ENCODE measurements at places on chromosomes 4 and X.

- DNase-seq: no peak
Observed at GRCh38 chr4:126719852-126720251, 912.9 kb upstream of the INTU start.

DNA sequence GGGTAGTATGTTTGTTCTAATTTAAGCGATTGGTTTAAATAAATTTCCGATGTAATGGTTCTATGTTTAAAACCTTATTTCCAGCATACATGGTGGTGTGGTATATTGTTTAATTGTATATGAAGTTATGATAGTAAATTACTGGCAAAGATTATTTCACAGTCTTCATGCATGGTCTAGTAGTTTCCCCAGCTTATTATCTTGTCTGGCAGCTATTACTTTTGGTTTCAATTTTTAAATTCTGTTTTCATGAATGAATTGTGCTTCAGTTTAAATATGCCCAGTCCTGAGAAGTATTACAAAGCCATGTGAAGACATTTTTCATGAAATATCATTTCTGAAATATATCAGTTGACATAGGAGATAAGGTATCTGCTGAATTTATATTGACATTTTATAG is 6.3 kb downstream of the ALG13 start:
- DNase-seq: no peak

GRCh38 chrX:23656091-23656490 is 11.2 kb upstream of the PRDX4 start:
- no peak for DNase-seq

GRCh38 chr4:76091052-76091451 is 16.5 kb downstream of the ART3 start:
- DNase-seq: no peak

DNA sequence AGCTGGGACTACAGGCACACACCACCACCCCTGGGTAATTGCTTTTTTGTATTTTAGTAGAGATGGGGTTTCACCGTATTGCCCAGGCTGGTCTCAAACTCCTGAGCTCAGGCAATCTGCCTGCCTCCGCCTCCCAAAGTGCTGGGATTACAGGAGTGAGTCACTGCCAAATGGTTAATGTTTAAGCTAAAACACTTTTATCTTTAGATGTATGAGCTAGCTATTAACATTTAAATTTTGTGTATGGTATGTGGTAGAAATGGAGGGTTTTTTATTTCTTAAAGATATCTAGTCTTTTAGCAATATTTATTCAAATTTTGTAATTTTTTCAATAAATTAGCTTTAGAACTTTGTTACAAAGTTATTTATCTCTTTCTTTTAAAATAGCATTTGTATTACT is 1659.8 kb upstream of the ADGRL3 start:
- DNase-seq: no peak

Data from small intestine (tissue), 16 donors.